ENCODE measurements at places on chromosomes 6 and 20. TPM values are rescaled to one million over a fixed set of nuclear protein-coding genes. Genes with fewer than 3 reads are reported as not detected.

Gene RHAG
- not detected for total RNA-seq

GRCh38 chr6:35288834-35289233, 8.8 kb upstream of the DEF6 start:
- no peak for DNase-seq

Gene GPLD1
- 15.3 TPM for total RNA-seq

DNA sequence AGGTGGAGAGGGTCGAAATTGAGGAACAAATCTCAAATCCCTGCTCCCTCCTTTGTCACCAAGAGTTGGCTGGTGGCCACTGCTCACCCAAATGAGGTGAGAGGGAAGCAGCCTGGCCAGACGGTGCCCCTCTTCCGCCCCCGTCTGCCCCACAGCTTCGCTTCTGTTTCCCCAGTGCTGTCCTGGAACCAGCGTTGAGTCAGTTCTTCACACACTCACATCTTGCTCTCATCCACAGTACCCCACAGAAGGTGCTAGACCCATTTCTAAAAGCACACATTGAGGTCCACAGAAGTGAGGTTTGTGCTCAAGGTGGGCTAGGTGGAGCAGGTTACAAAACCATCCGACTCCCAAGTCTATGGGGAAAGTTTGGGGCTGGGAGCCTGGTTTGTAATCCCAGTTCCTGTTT, 3.8 kb downstream of the CEBPB start:
- no peak for DNase-seq

- DNase-seq: no peak
Measured at GRCh38 chr20:17882834-17883591, 85.6 kb downstream of the SNX5 start.

Gene LINC00237
- 0.31 TPM for total RNA-seq

DNA sequence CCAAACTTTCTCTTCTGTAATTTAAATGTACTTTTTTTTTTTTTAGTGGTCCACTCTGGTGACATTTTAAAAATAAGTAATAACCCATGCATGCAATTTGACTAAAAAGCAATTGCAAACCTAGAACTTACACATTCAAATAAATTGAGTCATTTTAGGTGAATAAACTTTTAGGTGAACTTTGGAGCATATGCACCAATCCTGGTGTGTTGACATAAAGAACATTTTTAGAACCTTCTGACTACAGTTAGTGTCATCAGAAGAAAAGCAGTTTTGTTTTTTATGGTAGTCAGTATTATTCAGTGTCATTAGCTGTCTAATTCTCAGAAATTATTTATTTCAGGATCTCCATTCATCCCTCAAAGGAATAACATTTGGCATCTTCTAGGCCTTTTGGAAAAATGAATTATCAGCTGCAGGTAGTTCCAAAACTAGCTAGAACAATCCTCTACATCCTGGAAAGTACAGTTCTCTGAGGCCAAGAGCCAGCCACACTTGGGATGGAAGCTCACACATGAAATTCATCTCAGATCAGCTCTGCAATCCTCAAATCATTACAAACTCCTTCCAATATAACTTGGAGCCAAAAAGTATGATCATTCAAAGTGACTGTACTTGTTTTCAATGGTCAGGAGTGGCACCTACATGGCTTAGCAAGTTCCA, 38.5 kb upstream of the SIM1 start:
- DNase-seq: no peak

DNA sequence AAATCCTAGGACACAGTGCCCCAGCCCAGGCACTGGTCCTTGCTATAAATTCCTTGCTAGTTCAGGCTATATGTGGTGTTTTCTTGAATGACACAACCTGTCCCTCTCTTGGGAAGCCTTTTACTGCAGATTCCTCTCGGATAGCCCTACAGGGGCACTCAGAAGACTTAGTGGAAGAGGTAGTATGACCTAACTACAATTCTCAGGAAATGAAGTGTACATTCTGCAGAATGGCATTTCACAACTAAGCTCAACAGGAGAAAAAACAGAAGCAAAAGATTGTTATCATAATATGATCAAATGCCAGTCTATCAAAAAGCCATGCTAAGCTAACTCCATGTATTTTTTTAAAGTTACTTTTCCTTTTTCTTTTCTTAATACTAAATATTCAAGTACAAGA, 66.3 kb upstream of the FBXL4 start:
- no peak for DNase-seq

Gene AVP
- not detected for total RNA-seq

Gene OR2J3
- total RNA-seq: 0.35 TPM
